ENCODE measurements at places on chromosomes 11 and 22. TPM values are rescaled to one million over a fixed set of nuclear protein-coding genes. Genes with fewer than 3 reads are reported as not detected.

DNA sequence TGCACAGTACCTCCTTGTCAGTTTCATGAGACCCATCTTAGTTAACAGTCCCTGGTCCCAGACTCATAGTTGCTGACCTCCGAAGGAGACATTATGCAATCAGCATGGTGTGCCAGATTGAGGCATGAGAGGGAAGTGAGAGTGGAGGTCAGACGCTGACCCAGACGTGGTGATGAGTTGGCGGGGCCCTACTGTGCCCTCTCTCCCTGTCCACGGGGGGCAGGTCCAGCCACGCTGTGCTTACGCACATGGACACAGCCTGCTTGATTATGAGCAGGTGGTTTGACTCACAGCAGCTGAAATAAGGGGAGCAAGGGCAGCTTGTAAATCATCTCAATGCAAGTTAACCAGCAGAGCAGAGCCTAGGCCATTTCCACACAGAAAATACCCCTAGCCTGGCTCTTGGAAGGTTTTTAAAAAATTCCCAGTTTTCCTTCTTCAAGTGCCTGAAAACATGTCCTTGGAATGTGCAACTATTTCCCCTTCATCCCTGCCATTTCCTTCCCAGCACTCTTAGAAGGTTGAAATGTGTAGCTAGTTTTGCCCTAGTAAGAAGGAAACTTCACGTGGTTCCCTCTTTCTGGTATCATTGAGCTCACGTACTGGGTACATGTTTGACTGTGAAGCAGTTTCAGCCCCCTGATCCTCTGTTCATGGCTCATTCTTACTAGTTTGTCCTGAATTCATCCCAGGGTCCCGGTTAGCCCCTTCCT lies 122.6 kb upstream of the SORL1-AS1 start:
- peak; percentile 93 for DNase-seq

DNA sequence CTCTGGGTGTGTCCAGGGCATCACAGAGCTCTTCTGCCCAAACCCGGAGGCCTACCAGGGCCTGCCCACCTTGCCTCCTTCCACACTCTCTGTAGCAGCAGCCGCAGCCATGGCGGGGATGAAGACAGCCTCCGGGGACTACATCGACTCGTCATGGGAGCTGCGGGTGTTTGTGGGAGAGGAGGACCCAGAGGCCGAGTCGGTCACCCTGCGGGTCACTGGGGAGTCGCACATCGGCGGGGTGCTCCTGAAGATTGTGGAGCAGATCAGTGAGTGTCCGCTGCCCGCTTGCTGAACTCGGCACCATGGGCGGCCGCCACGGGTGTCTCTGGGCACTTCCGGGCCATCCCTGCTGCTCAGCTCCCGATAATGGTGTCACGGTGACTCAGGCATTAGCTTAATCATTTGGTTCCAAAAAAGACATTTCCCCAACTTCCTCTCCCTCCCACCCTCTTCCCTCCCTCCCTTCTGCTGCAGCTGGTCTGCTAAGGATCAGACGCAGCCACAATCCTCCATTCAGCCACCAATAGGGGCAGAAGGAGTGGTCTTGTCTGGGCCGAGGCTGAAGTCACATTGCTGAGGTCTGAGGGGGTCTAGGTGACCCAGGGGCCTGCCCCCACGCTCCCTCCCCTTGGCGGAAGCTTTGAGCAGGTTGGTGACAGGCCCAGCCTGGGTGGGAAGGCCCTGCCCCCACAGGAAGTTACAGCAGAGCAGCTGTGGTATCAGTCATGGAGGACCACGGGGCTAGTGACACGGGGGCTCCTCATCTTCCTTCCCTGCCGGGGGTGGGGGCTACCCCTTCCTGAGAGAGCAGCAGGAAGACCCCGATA lies 950 bp downstream of the FERMT3 start:
- peak; percentile 71 for DNase-seq

GRCh38 chr22:33124471-33124870 lies 66.3 kb upstream of the SYN3 start:
- DNase-seq: no peak

DNA sequence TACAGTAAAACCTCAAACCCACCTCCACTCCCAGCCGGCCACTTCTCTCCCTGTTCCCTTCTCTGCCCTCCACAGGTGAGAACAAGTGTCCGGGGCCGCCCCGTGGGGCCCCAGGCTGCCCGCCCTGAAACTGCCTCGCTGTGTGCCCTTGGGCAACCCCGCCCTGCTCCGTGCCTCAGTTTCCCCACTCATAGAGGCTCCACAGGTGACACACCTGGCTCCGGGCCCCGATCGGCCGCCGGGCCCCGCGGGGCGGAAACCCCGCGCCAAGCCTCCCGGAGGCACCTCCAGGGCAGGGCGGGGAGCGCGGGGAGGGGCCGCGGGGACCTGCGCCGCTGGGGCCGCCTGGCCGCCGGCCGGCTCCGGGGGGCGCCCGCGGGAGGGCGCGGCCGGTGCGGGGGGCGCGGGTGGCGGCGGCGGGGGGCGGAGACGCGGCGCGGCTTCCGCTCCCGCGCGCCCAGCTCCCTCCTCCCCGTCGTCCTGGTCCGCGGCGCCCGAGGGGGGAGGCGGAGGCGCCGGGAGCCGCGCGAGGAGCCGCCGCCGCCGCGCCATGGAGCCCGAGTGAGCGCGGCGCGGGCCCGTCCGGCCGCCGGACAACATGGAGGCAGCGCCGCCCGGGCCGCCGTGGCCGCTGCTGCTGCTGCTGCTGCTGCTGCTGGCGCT lies at the start of gene LRP5:
LRP5 (plus strand) TSS at position 475 of the 663 bp plus-strand sequence; CDS start at position 599, 124 bp downstream.
- no peak for DNase-seq

- DNase-seq: no peak
Observed at GRCh38 chr11:17850336-17850735, 115.8 kb downstream of the KCNC1 start.

DNA sequence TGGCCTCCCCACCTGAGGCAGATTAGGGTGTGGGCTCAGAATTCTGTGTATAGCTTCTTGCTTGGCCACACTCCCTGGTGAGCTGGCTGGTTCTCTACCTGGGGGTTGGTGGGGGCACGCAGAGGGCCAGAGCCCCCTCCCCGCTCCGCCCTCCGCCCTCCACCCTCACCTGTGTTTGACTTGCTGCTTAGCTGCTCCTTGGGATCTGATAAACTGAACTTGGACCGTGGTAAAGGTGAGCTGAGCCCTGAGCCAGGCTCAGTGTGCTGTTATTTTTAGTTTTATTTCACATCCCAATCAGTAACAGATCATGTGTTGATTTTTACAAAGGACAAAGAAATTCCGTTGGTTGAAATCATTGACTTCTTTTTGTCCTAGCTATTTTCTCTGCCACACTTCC lies 2.0 kb downstream of the OVOL1 start:
- no peak for DNase-seq

DNA sequence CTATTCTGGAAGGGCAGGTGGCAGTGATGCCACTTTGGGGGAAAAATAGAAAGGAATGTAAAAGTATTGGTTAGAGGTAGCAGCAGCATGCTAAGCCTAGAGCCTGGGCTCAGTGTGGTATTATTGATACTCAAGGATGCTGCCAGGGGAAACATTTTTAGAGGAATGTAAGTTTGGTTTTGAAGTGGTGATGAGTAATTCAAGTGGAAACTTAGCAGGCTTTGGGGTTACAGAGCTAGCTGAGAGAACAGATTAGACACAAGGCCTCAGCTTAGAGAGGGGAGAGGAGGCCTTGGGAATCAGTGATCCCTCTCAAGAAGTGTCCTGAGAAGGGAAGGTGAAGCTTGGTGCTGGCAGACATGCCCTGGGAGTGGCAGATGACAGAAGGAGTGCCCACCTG lies 32.9 kb upstream of the DDI1 start:
- no peak for DNase-seq

- no peak for DNase-seq
Observed at GRCh38 chr22:19852177-19852781, 2.4 kb downstream of the GNB1L start.

- no peak for DNase-seq
Observed at GRCh38 chr11:35878741-35879140, 65.1 kb upstream of the LDLRAD3 start.

GRCh38 chr11:3955299-3955665 lies 99.8 kb downstream of the STIM1 start:
- no peak for DNase-seq

DNA sequence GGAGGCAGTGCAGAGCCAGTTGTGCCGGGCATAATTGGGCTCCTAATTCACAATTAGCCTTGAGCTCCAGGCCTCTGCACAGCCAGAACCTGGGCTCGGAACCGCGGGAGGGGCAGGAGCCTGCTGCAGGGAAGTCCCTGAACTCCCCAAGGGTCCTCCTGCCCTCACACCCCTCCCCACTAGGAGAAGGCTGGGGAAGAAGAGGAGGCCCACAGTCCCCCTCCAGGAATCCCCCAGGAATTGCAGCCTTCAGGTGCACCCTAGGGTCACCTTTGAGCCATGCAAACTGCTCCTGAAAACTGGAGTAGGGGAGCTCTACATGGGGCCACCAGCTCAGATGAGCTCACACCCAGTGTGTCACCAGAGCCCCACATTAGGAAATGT lies 93.8 kb upstream of the LMO1 start:
- DNase-seq: no peak

- no peak for DNase-seq
Observed at GRCh38 chr11:72179804-72180396, 12.0 kb upstream of the FOLR1 start.

- peak; percentile 68 for DNase-seq
Observed at GRCh38 chr11:11620173-11620920, 1.5 kb downstream of the GALNT18 start.

The KDM4E gene
- not detected for total RNA-seq

The POU2AF3 gene
- 0.86 TPM for total RNA-seq

The PDGFB gene
- 1.4 TPM for total RNA-seq

The RTCB gene
- 45.3 TPM for total RNA-seq

The LDHAL6A gene
- not detected for total RNA-seq

The TIMP3 gene
- 36.7 TPM for total RNA-seq

The CRY2 gene
- 25.8 TPM for total RNA-seq
